Hematopoietic multipotent progenitor cell treated with erythropoietin and hydrocortisone succinate and interleukin-3 and kit ligand, for 6 days (in vitro differentiated cells): ENCODE measurements at places on chromosomes 5 and 9.

DNA sequence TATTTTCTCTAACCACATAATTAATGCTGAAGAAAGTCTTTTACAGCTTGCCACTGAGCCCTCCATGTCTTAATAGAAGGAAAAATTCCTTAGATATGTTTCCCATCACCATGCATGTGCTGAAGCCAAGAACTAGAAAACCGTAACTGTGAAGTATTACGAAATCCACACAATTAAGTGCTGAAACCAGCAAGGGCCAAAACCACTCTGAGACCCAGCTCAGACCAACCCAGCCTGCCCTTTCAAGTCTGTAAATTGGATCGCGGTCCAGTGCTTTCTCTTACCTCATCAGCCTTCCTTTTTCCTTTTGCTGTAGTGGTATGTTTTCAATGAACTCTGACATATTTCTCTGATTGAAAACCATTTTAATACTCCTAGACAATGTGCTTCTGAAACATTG lies 26.3 kb downstream of the SEMA5A start:
- DNase-seq = no peak

DNA sequence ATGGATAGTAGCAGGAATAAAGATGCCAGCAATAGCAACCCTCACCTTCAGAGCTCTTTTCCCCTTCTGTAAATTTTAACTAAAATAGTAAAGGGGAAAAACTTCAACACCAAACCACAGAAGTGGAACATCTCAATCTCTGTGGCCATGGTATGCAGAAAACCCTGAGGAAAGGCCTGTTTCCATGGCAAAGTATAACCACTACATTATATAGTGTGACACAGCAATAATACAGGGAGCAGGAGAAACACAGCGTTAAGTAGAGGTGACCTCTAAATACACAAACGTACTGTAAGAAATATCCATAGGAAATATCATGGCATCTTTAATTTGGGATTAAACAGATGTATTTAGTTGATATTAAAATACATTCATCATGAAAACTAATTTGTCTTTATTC lies 106.4 kb downstream of the SLC24A2 start:
- DNase-seq = peak; percentile 5

- DNase-seq = no peak
These were observed 10.4 kb upstream of the SSBP2 start for GRCh38 chr5:81761270-81761669.

- peak; percentile 57 for DNase-seq
These were observed 9.4 kb downstream of the PDLIM7 start for GRCh38 chr5:177487975-177488374.

DNA sequence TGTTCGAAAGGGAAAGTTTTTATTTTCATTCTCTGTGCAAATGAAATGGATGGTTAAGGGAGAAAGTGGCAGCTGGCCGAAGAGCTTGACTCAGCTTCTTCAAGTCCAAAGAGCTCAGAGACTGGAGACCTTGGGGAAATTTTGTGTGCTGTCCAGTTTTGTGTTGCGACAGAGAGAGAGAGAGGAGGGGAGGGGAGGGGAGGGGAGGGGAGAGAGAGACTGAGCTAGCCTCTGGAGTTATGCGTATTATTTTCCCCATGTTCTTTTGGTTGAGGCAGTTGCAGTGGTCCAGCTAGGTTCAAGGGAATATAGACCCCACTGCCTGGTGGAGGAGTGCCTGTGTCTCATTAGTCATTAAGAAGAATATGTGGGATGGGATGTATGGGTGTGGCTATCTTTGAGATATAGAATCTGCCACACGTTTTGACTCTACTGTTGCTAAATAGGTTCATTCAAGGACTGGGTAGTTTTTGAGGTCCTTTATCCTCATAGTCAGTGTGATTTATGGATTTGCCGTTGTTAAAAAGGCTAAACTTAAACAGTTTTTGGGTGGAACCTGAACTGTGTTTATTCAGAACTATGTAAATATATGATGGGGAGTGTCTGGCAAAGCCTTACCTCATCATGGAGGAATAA lies 69.7 kb downstream of the ARHGAP26 start:
- DNase-seq = peak; percentile 16

DNA sequence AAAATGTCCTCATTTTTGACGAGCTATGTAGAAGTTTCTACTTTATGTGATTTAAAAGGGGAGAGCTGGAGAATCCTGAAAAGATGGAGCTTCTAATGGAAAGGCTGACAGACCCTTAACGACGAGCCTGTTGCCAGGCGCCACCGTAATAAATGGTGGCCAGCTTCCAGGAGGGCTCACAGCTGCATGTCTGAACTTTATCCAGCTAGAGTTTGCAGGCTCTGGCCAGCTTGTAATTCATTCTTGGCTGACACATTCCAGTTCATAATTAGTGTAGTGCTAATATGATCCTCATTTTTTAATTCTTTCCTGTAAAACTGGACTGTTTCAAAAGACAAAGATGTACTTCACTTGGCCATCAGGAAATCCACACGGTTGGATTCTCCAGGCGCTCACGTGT lies 246.7 kb downstream of the GAS1 start:
- no peak for DNase-seq

DNA sequence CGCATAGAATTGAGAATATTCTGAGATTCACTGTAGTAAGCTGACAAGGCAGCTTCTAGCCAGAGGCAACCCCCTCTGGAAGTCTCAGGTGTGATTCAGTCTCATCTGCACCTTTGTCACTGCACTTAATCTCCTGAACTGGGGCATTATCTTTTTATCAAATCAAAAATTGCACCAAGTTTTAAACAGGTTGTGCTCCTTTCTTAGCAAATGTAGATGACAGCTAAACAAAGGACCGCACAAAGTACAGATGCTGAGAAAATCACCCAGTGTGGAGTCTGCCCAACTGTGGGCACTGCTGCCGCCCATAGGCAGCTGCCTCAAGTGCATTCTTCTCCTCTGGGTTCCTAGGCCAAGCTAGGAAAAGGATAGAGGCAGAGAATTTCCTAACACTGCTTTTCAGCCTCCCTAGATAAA lies 51.1 kb downstream of the STARD4 start:
- DNase-seq = no peak
